Femur (tissue), 1 donor: ENCODE measurements at places on chromosomes 5 and 9.

GRCh38 chr9:127079446-127080140 is 42.8 kb downstream of the ANGPTL2 start:
- no peak for DNase-seq

- DNase-seq = no peak
Observed at GRCh38 chr5:156755421-156756087, 94.5 kb upstream of the PPP1R2B start.

DNA sequence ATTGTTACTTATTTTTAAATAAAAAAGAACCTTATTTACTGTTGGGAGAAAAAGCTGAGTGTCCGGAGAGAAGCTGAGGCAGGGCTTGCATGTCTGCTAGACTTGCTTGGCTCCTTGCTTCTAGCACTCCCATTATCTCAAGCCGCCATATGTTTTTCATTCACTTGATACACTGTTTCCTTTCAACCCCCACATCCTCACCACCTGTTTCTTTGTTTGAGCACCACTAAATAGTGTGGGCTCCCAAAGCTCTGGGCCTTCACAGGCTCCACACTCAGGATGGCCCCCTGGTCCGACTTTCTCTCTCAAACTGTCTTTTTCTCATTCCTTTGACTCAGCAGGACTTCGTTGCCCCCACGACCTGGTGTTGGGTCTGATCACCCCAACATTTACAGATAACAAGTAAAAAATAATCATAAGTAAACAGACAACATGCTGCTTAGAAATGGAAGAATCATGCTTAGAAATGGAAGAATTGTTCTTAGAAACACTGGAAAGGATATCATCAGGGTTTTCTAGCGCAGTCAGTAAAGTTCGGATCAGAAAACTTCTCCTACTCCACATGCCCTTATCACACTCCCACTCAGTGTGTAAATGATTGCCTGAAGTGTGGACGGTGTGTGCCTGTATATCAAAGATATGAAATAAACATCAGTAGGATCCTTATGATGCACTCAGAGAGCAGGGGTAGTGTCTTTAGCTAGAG is 58.5 kb downstream of the APTX start:
- DNase-seq = no peak

DNA sequence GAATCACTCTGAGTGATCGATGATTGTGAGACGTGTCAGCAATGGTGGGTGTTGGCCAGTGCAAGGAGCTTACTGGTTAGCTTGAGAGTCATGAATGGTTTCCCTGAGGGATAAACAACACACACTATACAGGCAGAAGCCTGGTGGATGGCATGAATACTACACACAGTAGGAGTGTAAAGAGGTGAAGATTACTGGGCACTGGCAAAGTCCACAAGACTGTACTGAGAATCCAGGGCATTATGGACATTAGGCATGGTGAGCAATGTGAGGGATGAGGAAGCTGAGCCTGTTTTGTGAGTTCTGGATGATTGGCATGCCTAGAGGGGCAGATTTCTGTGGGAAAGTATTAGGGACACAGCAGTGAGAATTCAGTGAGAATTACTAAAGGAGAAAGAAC is 71.3 kb downstream of the KDM4C start:
- DNase-seq = no peak

GRCh38 chr9:20186823-20187222 is 398.0 kb upstream of the SLC24A2 start:
- DNase-seq = no peak

DNA sequence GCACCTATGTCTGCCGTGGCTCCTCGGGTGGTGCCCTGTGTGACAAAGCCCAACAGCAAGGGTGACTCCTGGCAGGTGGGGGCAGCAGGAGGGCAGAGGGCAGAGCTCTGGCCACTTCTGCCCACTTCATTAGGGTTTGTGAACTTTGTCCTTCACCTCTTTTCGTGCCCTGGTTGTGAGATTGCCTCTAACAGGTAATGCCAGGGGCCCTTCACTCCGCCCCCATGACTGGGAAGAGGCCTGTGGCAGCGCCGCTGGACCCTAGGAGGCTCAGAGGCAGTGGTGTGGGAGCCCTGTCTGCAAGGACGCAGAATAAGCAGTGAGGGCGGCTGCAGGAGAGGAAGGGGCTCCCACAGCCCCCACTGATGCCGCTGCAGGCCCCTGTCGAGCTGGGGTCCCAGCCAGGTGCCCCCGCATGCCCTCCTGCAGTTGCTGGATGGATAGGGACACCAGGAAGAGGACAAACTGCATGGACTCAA is 108.7 kb upstream of the LMX1B start:
- no peak for DNase-seq

DNA sequence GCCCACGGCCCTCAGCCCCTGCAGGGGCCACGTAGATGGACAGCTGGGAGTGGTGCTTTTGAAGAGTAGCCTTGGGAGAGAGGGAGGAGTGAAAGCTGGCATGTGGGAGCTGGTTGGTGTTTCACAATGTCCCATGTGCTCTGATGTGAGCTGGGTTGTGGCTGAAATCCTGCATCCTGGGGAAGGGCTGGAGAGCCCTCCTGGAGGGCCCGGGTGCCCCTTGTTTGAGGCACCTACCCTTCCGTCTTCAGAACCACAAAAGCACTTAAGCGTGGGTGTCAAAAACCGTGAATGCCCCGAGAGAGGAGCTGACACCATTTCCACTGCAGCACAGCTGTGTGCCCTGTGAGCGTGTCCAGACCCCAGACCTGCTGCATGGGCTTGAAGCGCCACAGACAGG is 199.1 kb upstream of the ZNF618 start:
- DNase-seq = no peak

DNA sequence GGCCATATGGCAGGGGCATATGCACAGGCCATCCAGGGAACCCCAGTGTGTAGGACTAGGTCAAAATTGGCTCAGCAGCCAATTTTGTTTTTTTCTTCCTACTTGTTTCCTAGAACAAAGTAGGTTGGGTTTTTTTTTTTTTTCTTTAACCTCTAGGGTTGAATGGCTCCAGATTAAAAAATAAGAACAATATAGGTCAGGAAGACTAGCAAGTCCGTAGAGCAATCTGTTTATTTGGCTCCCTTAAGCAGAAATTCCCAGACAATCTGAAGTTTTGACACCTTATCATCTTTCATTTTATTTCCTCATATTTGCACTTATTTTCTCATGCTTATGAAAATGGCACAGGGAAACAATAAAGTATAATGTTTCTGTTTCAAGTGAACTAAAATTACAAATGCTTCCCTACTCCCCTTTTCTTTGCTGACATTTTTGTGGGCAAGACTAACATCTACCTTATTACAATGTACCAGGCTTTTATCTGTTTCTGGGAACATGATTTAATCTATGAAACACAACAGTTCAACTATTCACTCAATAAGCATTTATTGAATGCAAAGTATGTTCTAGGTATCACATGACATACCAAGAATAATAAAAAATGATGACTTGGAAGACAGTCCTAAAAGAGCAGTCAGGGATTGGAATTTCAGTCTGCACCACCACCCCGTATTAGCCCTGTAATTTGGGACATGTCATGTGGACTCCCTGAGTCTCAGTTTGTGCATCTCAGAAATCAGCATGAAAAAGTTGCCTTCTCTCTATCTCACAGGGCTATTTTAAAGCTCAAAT is 30.5 kb downstream of the TLR4 start:
- no peak for DNase-seq

DNA sequence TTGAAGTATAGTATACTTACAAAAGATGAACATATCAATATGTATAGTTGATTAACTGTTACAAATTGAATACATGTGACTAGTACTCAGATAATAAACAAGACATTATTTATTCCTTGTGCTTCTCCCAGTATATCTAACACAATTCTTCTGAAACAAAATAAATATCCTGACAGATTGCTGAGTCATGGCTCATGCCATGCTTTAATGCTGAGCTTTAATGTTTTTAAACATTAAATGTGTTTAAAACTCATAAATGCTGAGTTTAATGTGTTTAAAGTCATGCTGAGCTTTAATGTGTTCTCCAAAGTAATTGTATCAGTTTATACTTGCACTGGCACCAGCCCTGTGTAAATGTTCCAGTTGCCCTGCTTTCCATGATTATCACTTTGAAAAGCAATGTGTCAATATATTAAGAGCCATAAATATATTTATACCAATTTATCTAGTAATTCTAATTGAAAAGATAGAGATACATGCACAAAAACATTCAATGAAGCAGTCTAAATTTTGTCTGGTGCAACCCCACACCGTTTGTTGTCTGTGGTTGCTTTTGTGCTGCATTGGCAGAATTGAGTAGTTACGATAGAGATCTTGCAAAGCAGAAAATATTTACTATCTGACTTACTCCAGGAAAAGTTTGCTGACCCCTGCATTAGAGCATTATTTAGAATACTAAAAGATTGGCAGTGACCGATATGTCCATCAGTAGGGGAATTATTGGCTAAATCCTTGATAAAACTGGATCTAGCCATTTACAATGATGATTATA is 15.7 kb downstream of the KIAA1958 start:
- no peak for DNase-seq

- DNase-seq = no peak
Observed at GRCh38 chr5:178637356-178638074, 10.7 kb upstream of the CLK4 start.

GRCh38 chr9:127711831-127712274 is 3.6 kb downstream of the PTRH1 start:
- DNase-seq = peak; percentile 46

DNA sequence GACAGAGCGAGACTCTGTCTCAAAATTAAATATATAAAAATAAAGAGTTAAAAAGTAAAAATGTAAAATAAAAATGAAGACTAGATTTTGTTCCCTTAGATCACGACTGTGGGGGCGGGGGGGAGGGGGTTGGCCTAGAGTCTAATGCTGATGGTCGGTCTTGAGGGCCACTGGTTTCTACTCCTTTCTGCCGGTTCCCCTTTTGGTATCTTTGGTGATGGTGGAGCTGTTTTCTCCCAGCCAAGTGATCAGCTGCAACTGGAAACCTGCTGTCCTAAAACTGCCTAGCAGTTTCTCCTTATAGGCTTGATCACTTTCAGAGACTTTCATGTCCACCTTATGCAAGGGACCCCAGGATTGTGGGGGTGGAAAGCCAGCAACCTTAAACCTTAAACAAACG is 1.1 kb downstream of the SRD5A1 start:
- DNase-seq = no peak

GRCh38 chr9:4921449-4921848 is 63.6 kb upstream of the JAK2 start:
- no peak for DNase-seq

DNA sequence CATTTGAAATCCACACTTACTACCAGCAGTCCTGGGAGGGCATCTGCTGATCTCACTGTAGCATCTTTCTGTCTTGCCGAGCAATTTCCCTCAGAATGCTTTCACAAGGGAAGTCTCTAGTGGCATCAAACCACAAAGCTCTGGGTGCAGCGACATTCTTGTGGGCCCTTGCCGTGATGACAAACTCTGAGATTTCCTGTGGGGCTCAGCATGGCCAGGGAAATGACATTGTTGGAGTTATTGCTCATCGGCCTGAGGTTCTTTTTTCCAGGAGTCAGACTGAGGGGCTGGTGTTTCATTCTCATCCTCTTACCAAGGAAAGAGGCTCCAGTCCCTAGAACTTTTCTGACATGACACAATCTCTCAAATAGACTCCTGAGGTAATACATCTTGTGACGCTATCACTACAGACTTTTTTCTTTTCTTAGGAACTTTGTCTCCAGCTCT is 51.4 kb downstream of the PFDN1 start:
- DNase-seq = peak; percentile 58

DNA sequence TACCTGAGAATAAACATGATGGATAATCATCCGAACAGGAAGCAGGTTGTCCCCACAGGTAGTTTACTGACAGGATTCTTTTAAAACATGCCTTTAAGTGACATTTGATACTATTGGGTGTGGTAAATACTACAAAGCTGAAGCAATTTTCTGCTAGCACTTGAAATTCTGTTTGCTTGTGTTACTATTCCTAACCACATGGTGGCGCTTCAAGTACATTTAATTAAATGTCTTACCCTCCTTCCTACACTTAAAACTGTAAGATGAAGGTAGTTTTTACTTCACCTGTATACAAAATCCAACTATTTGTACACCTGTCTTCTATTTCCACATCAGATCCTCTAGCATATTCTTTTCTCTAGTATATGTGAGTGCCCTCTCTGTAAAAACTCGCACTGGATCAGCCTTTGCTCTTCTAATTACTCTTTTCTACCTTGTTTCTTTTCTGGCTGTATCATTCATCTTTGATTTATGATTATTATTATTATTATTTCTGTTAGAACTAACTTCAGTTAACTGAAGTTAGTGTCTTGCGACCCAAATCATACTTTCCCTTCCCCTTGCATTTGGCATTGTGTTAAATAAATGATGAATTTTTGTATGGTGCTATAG is 18.4 kb downstream of the SLC25A46 start:
- DNase-seq = no peak

GRCh38 chr9:104417296-104417695 is 86.8 kb upstream of the OR13F1 start:
- DNase-seq = no peak

DNA sequence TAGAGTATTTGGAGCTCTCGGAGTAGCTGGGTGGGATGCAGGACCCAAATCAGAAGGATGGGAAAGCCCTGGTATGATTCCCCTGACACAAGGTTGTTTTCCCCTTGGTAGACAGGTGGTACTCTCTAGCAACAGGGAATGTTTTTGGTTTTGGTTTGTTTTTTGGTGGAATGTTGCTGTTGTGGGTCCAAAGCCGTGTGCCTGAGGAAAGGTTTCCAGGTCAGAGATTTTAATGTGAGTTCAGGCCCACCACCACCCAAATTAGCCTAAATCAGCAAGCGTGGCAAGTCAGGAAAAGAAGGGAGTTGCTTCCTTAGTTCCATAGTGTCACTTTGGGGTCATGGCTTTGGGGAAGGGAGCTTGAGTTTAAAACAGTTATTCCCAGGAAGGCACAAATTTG is 385.5 kb downstream of the RAB3C start:
- no peak for DNase-seq

GRCh38 chr5:94901191-94901979 is 282.9 kb downstream of the SLF1 start:
- no peak for DNase-seq

DNA sequence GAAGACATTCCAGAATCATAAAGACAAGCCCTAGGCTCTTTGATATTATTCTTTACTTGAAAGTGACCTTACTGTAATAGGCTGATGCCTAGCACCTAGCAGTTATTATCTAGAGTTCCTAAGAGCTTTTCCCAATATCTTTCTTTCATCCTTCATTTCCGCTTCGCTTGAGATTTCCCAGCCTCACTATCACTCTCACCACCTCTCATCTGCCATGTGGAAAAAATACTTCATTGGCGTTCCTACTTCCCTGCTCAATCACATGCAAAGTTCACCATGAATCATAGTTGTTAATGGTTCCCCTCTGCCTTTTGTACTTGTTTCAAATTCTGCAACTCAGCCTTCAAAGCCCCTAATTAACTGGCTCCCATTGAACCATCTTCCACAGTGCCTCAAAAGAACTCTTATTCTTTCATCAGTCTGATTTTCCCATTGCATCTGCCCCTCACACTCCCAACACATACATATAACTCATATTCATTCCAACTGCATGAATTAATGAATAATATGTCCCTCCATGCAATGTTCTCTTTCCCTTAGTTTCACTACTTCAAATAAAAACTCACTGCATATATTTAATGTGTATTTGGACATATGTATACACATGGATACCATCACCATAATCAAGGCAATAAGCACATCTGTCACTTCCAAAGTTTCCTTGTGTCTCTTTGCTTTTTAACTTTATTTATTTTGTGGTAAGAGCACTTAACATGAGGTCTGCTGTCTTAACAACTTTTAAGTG is 221.6 kb downstream of the PARP8 start:
- no peak for DNase-seq
